Stimulated activated CD4-positive, alpha-beta T cell treated with anti-CD3 and anti-CD28 coated beads, Interleukin-2, amount 100 ng/mL, for 24 hours (primary cell): ENCODE measurements at places on chromosomes 3 and 15.

DNA sequence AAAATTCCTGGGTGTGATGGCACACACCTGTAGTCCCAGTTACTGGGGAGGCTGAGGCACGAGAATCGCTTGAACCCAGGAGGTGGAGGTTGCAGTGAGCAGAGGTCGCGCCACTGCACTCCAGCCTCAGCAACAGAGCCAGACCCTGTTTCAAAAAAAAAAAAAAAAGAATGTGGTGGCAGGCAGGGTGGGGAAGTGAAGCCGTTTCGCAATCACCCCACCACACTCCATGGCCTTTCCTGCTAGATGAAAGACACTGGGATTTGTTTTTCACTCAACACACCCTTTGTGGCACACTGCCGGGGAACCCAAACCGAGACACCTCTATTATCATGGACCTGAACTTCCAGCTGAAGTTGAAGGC lies 172.4 kb upstream of the IQSEC1 start:
- no peak for DNase-seq

DNA sequence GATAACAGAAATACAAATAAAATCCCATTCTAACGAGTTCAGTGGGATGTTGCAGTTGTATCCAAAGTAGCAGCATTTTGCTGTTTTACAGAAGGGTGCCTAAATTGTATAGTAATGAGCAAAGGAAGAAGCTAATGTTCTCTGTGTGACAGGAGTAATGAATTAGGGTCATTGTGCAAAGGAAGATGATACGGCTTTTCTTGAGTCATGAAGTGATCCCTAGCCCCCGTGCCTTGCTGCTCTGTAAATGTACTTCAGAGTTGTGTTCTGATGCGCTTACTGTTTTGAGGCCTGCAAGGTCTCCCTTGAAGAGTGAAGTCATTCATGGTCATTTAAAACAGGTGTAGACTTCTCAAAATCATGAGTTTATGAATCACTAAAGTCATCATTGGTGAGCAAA lies 37.9 kb downstream of the ATP1B3 start:
- DNase-seq: no peak

DNA sequence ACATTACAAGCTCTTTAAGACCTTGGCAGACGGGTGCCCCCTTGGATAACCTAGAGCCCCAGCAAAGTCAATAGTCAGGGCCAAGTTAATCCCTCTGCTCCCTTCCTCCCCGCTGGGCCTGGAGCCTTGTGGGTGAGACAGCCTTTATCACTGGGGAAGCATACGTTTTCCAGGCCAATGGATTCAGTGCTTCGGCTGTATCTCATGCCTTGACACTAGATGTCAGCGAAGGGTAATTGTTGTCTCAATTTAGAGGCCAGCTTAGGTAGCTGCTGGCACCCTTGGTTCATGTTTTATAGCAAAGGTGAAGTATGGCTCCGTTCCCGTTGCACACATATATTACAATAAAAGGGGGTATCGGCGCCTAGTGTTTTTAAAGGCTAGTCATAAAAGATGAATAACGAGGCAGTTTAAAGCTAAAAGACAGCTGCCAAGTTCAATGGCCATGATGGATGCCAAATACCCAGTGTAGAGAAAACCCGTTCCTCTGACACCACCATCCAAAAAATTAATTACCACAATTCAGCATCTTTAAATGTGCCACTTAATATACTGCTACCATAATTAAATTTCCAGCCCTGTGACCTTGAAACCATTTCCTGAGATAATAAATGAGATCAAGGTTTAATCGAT lies 52.3 kb upstream of the BNIP2 start:
- DNase-seq: no peak

DNA sequence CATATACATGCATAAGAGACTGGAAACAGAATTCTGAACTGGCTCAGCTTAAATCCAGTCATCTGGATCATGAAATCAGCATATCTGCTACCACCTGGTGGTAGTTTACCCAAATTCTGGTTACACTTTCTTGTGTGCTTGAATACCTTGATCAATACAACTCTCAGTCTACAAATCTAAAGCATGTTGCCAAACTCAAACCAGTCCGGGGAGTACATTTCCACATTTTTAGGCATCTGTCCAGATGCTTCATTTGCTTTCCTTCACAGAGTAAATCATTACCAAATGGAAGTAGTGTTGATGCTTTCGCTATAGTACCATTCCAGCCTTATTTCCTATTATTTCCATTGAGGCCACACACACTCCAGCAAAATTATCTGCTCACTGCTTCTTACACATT lies 126.4 kb downstream of the P2RY1 start:
- DNase-seq: no peak

DNA sequence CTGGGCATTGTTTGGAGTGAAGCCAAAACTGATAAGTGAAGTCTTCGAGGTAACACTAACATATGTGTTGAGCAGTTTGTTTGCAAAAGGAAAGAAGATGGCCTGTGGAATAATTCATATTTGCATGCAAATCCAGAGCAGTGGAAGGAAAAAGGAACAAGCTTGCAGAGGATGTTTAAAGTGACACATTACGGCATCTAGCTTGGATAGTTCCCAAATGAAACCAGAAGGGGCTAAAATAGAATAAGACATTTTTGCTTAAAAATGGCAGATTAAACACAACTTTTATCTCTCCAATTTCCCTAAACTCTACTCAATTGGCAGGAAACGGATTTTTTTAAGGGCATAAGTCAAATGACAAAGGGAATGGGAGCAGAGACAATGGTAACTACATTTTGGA lies 25.4 kb upstream of the RYK start:
- no peak for DNase-seq

DNA sequence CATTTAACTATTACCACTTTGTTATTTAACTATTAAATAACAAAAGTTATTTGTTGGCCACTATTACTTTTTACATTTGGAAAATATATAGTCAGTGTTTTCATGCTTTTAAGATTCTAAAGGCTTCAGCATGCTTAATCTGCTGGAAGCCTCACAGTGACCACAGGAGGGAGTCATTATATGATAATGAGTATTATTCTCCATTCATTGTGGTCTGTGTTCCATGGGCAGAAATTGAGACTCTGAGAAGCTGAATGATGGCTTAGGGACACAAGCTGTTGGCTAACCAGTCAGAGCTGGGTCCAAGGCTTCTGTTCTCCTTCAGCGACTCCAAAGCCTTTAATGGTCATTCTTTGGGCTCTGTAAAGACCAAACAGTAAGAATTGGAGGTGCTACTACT lies 64.7 kb downstream of the BFSP2 start:
- no peak for DNase-seq

DNA sequence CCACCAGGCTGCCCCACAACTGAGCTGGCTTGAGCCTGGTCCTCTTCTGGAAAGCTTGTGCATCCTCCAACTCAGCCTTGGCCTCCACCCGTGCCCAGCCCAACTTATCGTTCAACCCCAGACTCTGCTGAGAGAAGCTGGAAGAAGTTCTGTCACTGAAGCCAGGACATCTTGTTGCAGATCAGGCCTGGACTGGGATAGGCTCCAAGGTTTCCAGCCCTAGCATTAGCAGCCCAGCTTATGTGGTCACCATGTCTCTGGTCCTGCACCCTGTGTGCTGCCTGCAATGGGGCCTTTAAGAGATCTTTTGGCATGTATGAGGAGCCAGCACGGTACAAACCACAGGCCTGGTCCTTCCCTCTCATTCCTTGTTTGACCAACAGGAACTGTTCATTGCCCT lies 15.2 kb upstream of the CAMP start:
- no peak for DNase-seq

DNA sequence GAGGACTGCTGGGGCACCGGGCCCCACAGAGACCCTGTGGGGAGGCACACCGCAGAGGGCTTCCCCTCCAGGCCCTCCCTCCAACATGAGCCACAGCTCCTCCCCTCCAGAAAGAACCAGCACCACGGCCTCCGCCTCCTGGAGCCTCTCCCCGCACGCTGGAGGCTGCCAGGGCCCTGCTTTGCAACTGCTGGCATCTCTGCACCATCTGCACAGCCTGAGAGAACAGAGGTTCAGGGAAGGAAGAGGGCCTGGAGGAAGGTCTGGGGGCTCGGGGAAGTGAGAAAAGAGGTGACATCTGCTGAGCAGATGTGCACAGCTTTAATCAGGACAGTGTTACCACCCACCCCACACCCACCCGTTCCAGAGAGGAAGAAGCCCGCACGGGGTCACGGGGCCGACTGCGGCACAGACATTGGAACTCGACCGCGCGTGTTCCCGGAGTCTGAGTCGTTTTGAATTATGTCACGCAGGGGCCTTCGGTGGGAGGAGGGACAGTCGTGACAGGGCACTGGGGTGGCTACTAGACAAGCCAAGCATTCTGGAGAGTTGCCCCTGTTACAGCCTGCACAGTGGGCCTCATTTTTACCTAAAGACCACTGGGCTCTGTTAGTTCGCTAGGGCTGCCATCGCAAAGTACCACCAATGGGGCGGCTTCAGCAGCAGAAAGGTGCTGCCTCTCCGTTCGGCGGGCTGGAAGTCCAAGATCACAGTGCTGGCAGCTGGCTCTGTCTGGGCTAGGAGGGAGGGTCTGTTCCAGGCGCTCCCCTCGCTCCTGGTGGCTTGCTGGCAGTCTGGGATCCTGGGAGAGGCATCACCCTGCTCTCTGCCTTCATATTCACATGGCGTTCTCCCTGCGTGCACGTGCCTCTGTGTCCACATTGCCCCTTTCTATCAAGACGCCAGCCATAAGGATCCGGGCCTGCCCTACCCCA lies 194.8 kb downstream of the XXYLT1 start:
- no peak for DNase-seq

- peak; percentile 46 for DNase-seq
Measured at GRCh38 chr3:184380185-184380626, 352 bp downstream of the CHRD start.

- DNase-seq: no peak
Measured at GRCh38 chr15:43911235-43911781, 84.5 kb downstream of the WDR76 start.

DNA sequence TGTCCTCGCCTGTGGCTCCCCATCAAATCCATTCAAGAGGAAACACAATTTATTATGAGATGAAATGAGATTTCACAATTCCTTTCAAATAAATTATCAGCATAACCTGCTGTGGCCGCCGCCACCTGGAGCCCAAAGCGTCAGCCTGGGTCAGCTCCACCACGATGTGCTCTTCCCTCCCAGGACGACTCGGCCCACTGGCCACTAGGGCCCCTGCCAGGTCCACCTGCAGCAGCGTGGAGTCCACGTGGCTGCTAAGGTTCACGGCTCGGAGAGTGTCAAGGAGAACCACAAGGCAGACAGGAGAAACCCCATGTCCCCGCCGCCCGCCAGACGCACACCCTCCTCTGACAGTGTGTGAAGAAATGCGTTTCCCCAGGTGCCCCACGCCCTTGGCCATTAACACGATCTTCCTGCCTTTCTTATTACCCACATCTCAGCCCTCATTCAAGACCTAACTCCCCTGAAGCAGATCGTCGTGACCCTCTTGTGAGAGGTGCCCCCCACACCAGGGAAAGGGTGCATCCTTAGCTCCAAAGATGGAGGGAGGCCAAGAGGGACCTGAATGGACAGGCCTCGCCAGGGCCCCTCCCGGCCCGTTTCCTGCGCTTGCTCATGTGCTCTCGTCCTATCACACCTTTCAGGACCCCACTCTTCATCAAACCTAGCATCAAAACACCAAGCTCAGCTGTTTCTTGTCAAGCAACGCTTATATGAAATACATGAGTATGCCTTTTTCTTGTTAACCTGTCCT lies 80.6 kb downstream of the OCA2 start:
- no peak for DNase-seq

DNA sequence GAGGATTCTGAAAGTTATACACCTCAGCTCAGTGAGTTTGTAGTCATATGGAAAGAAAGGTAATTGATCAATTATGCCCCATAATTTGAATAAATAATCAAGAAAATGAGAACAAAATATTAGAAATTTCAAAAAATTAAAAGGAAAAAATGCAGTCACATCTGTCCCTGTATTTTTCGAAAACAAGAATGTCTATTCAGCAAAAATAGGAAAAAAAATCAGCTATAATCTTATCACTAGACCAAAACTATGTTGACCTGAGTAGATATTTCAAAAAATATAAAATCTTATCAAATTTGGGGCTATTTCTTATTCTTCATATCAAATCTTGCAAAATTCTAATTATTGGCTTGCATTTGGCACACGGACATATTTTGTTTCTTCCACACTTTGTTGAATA lies 501.2 kb upstream of the CNTN3 start:
- no peak for DNase-seq

DNA sequence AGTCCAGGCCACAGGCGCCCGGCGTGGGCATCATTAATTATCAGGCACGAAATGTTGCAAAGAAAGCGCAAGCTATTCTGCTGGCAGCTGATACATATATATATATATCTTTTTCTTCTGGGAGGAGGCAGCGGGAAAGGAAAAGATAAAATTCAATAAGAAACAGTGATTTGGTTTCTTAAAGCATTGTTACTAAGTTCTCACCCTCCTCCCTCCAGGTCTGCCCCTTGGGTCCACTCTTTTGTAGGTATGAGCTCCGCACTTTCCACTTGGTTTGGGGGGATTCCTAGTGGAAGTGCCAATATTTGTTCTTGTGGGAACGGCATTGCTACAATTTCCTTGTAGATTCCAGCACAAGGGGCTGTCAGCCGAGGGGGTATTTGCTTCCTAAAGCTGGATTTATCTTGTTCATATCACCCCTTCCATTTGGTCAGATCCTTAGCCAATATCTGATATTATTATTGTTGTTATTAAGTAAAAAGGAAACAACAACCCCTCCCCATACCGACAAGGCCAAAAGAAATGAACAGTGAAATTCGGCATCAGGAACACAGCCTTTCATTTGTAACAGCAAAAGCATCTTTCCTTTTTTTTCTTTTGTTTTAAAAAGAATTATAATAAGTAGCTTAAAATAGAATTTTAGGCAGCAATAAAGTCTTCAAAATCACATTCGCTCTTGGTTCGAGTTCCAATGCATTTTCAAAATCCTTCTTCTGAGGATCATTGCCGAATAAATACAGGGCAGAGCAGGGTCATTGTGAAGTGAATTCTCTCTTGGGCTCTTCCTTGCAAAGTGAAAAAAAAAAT lies 15.6 kb downstream of the ZIC1 start:
- DNase-seq: no peak

DNA sequence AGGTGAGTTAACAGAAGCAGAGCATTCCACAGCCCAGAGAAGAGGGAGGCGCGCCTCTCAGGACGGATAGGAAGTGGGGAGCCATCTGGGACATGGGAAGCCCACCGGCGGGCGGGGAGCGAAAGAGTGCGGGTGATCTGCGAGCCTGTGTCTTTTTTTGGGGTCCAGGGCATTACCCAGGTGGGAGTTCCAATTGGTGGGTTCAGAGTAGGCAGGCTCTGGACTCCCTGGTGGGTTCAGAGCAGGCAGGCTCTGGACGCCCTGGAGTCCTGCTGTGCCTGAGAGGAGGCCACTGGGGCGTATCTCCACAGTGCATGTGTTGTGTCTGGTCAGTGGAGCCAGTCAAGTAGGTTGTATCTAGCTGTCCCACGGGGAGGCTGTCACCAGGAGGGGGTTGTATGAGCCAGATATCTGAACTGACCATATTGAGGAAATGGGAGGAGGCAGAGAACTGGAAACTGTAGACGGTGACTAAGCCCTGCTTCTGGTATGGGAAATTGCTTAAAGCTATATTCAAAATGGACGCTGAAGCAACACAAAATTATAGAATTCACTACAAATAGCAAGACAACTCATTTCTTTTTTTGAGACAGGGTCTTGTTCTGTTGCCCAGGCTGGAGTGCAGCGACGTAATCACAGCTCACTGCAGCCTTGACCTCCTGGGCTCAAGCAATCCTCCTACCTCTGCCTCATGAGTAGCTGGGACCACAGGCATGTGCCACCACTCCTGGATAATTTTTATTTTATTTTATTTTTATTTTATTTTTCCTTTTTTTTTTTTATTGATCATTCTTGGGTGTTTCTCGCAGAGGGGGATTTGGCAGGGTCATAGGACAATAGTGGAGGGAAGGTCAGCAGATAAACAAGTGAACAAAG lies 34.5 kb upstream of the CHST2 start:
- no peak for DNase-seq

GRCh38 chr3:122688996-122689395 lies 8.4 kb downstream of the PARP14 start:
- no peak for DNase-seq
